Activated CD4-positive, alpha-beta T cell treated with anti-CD3 and anti-CD28 coated beads for 36 hours (primary cell): ENCODE measurements at places on chromosomes 13 and 19.

DNA sequence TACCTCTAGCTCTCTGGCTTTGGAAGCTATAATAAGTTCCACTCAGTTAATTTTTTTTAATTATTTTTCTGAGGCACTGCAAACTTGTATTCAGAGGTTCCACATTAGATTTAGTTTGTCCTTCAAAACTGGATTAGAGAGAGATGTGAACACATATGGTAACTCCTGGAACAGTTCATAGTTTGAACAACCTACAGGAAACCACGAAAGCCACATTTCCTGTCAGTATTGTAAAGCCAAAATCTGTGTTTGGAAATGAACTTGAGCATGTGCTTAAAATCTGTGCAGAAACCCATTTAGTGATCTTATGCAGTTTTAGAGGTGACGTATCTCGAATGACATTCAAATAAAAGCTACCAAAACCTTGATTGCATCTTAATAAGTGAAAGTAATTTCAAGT, 1952.0 kb downstream of the OLFM4 start:
- DNase-seq: no peak

- no peak for DNase-seq
Measured at GRCh38 chr13:37230346-37230745, 124.9 kb upstream of the CSNK1A1L start.

DNA sequence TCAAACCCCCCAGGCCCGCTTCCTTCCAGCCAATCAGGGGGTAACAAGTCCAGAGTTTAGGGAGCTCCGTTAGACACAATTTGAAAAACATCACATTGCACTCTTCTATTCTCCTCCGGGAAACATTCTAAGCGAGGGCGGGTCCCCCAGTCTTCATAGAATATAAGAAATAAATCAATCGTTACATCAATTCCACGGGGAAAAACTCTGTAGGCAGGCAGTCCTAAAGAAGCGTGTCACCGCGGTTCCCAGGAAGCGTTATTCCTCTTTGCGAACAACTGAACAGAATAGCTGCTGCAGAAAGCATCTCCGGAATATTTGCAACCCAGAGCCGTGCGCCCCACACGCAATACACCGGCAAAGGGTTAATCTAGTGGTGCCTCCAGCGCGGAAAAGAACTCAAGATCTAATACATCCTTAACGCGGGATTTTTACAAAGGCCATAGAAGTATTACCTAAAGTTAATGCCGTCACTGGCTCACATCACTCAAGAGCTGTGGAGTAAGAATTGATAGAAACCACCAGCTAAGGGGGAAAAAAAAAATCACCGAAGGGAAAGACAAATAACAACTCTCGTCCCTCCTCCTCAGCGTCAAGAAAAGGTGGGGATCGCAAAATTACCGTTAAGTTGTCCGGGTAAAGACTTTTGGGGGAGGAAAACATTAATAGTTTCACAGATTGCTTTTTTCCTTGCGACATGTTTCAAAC, 65.1 kb downstream of the KCNRG start:
- peak; percentile 55 for DNase-seq

DNA sequence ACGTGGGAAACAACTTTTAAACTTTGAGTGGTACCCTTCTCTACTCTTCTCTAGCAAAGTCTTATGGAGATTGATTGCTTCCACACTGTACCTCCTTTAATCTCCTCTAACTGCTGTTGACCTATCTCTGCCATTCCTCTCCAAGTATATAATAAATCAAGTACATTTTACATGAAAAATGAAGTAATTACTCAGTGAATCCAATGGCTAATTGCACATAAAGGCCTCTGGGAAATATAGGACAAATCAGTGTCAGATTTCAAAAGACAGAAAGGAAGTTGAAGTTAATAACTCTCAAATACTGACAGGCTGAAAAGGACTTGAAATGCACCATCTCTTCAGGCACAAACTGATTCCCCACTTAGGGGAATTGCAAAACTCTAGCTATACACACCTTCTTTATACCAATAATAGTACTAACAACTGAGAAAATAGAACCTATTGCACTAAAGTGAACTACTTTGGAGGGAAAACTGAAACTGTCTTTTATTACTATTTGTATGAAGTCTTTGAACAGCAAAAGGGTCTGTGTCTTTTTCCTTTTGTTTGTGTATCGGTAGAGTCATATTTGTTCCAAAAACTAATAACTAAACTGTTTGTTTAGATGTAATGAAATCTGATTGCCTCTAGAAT, 701.1 kb downstream of the PCDH9 start:
- DNase-seq: no peak

DNA sequence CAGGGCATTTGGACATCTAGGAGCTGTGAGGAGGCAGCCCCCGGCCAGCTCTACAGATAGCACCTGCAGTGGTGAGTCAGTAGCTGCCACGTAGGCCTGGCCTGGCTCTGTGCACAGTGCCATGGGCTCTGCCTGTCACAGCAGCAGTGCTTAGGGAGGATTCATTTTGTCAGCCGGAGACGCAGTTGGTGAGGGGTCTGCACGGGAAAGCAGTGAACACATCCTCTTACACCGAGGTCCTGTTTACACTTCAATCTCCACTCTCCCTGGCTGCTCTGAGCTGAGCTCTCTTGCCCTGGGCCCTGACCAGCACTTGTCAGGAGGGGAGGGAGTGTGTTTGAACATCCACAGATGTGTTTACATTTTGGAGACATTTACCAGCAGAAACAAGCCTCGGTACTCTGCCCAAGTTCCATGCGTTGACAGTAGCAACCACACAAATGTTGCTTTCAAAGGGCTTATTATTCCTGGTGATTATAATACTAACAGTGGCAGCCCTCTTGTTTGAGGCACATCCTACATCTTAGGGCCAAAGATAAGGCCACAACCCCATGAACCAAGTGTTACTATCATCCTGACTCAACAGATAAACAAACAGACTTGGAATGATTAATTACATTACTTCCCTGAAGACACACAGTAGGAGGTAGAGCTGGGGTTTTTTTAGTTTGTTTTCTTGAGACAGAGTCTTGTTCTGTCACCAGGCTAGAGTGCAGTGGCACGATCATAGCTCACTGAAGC, 148.9 kb downstream of the USP12 start:
- peak; percentile 30 for DNase-seq

GRCh38 chr13:73519396-73520116, 460.8 kb downstream of the KLF5 start:
- no peak for DNase-seq

DNA sequence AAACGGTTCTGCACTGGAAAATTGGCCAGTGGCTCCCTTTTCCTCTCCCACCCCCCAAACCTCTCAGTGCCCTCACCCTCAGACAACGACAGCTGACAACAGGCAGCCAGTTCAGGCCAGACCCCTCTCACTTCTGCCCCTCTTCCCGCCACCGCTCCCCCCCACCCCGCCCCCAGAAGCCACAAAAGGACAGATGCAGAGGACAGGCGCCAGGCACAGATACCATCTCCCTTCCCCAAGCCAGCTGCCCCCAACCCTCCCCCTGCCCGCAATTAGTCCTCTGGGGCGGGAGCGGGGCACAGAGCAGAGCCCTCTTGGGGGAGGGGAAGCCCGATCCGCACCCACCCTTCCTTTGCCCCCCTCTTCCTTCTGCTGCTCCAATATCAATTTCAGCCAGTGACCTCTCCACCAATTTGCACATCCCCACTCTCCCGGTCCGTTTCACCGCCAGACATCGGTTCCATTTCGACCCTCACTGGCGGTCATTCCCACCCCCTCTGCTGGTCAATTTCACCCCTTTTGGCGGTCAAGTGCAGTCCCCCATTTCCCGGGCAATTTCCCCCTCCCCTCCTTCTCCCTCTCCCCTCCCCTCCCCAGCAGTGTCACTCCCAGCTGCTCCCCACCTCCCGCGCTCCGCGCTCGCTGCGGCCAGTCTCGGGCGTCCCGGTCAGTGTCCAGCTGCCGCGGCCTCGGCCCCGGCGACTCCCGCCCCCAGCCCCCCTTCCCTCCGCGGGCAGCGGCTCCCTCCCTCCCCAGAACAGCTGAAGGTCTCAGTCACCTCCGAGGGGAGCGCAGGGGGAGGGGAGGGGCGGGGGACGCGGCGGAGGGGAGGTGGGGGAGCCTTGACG, at the start of gene SHD:
Gene SHD, plus strand, starts transcription at position 848 of the 848 bp plus-strand sequence. CDS start 798 bp downstream, outside the sequence.
- DNase-seq: no peak

DNA sequence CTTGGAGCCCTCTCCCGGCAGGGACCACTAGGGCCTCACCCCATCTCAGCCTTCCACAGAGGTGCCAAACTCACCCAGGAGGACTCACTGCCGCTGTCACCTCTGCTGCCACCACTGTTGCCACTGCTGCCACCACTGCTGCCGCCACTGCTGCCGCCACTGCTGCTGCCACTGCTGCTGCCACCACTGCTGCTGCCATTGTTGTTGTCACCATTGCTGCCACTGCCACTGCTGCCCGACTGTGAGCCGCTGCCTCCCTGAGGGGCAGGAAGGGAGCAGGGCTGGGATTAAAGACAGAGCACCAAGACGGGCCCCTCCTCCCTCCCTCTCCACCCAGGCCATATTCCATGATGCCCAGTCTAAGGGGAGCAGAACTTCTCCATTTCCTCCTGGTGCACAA, 2.1 kb downstream of the DMKN start:
- DNase-seq: no peak

GRCh38 chr13:73828811-73829210, 305.4 kb downstream of the KLF12 start:
- DNase-seq: no peak

DNA sequence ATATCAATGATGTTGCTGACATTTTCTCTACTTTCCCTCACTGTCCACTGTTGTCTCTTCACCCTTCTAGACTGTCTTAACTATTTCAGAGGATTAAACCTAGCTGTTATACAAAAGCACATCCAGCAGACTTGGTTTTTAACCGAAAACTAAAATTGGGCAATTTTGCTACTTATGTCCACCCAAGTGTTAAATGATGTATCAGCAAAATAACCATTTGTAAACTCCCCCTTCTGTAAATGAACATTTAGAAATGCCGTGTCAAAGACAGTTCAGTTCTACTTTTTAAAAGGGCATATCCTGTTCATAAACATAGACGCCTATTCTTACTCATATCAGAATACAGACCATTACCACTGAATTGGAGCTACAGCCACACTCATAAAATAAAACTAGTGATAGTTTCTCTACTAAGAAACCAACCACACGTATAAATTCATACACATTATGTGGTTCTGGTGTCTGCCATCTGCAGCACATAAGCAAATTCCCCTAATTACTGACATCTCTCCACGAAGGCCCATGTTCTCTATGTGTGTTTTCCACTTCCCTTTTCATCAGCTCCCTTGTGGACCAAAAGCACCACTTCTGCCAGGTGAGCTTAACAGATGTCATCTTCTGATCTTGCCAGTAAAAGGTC, 1091.8 kb downstream of the PCDH9 start:
- no peak for DNase-seq

- peak; percentile 24 for DNase-seq
Measured at GRCh38 chr13:30737511-30738337, 2.4 kb downstream of the ALOX5AP start.

GRCh38 chr19:46460055-46460454, 11.3 kb downstream of the PNMA8A start:
- DNase-seq: no peak
